GOT3 (cell line): ENCODE measurements at places on chromosomes 2 and 18.

- DNase-seq, result no peak
These were observed 114.4 kb upstream of the DTNA start for GRCh38 chr18:34595690-34596089.

DNA sequence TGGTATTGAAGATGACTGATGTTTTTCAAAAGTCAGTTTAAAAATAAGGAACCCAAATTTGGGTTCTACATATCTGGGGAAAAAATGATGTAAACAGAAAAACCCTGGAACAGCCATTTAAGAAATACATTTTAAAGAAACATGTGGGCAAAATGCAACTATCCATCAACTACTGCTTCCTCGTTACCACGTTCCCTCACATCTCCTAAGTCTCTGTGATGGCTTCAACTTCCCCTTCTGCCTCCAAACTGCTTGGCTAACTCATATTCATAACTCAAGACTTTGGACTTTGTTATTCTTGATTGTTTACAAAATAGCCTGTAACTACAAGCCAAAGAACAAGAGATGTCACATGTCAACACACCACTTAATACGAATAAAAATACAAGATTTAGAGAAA lies 116.3 kb downstream of the DYM start:
- no peak for DNase-seq

DNA sequence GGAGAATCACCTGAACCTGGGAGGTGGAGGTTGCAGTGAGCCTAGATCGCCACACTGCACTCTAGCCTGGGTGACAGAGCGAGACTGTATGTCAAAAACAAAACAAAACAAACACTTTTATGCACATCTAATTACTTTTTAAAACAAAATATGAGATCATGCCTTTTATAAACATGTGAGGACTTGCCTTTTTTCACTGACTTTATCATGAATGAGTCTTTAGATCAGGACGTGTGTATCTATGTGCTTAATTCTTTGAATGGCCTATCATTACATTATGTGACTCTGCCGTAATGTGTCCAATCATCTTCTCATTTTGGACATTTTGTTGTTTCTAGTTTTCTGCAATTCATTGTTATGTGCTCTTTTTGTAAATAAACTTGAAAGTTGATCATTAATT lies 58.7 kb downstream of the FAM117B start:
- DNase-seq, result no peak

DNA sequence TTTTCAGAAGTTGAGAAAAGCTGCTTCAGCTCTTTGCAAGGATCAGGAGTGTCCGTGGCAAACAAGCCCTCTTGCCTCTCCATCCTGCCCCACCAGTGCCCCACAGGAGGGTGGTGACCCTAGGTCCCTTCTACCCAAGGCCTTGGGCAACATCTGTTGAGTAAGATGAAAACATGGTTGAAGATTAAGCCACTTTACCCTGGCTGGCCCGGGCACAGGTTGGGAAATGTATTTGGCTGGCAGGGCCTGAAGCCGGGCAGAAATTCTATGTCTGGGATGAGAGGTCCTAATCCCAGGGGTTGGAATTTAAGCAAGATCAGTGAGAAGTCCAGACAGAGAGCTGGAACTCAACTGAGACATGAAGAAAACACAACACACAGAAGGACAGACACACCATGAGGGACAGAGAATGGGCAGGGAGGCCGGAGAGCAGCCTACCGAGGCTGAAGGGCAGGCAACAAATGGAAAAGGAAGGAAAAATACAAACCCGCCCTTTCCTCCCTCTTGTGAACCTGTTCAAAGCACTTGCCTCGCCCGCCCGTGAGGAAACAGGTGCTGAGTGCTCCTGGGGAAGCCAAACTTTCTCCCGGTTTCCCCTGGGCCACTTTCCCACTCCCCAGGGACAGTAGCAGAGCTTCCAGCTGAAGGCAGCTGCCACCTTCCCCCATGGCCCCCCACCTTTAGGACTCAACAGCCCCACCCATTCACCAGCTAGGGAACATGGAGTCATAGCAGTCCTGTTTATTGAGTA lies 86.1 kb downstream of the TNS1 start:
- DNase-seq, result no peak

GRCh38 chr2:23814963-23815362 lies 112.0 kb downstream of the ATAD2B start:
- DNase-seq, result no peak

- no peak for DNase-seq
These were observed 192.9 kb downstream of the AFF3 start for GRCh38 chr2:99949530-99949929.

- no peak for DNase-seq
These were observed 658.0 kb upstream of the CDH2 start for GRCh38 chr18:28834889-28835288.

- no peak for DNase-seq
These were observed 51.9 kb upstream of the HNMT start for GRCh38 chr2:137912371-137912770.

DNA sequence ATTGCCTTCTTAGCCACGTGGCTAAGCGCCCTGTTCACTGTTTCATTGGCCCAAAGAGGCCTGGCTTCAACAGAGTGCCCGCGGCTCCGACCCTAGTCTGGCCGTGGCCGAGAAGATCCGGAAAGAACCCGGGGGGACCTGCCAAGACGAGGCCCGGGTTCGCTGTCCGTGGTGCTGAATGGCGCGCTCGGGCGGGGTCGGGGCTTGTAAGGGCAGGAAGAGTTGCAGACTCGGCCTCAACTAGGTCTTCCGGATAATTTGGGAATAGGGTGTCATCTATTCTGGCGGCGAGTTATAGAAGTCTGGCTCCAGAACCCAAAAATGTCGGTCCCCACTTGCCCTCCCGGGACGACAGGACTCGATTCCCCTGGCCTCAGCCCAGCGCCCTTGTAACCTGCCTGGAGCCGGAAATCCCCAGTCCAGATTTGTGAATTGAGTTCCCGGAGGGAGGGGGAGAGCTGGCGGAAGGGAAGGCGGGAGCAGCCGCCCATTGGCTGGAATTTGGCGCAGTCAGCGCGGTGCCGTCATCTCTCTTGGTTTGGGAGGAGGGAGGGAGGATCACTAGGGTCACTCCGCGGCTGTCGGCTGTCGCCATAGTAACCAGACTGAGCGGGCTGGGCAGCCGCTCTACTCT lies 3.5 kb downstream of the CDK5R2 start:
- no peak for DNase-seq

- DNase-seq, result no peak
These were observed 77.2 kb downstream of the NEURL3 start for GRCh38 chr2:96427917-96428316.

DNA sequence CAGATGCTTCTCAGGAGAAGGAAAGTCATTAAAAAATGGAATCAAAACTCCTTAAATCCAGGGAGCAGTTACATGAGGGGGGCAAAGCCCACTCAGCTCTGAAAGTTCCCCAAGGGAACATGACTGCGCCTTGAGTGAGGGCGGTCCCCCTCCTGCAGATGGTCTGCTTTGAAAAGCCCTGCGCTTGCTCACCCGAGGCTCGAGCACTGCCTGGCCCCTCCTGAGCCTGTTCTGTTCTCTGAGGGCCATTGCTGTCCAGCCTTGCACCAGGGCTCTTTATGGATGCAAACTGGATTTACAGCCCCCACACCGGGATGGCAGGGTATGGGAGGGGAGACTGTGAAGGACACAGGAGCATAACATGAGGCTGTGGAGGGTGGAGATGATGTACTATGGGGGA lies 37.8 kb upstream of the DNMT3A start:
- no peak for DNase-seq

- DNase-seq, result no peak
These were observed 246.6 kb upstream of the REG3G start for GRCh38 chr2:78778756-78779510.

GRCh38 chr18:59432803-59433597 lies 73.9 kb upstream of the LMAN1 start:
- no peak for DNase-seq

GRCh38 chr2:9663008-9663879 lies 32.4 kb upstream of the YWHAQ start:
- DNase-seq, result no peak

- DNase-seq, result no peak
These were observed 424.0 kb downstream of the ARHGAP15 start for GRCh38 chr2:143553261-143553660.

DNA sequence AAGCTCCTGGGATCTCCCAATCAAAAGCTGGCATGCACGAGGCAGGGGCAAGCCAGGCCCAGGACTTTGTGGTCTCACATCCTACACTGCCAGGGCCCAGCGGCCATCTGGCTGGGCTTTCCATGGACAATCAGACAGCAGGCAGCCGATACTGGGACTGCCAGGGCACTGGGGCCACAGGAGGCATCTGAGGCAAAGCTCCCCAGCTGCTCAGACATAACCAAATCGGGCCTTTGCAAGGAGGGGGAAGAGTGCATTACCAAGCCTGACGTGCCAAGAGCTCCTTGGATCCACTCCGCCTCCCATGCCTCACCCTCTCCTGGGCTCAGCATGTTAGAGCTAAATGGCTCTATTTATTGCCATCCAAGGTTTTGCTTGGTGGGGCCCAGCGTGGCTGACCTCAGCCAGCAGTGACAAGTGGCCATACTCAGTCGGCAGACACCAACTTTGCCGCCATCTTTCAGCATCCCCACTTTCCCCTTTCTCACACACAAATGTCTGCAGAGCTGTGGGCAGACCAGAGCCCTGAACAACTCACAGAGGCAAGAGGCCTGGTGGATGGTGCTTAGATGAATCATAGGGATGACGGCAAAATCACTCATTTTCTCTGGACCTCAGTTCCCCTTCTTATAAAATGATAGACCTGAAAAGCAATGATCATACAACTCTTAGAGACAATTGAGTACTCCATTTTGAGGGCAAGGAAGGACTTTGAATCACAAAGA lies 200.8 kb downstream of the TTC32 start:
- no peak for DNase-seq

GRCh38 chr18:40006634-40007033 lies 1948.4 kb upstream of the PIK3C3 start:
- DNase-seq, result no peak

- no peak for DNase-seq
These were observed 13.8 kb upstream of the ALLC start for GRCh38 chr2:3644246-3644525.

DNA sequence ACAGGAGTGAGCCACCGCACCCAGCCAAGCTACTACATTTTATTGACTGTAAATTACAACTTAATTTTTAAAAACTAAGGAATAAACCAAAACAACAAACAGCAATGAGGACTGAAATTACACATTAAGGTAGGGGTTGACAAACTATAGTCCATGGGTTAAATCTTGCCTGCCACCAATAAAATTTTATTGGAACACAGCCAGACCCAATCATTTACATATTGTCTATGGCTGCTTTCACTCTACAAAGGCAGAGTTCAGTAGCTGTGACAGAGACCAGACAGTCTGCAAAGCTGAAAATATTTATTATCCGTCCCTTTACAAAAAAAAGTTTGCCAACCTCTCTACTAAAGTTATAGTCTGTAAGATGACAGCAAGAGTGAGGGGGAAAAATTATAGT lies 24.3 kb upstream of the UGP2 start:
- no peak for DNase-seq

DNA sequence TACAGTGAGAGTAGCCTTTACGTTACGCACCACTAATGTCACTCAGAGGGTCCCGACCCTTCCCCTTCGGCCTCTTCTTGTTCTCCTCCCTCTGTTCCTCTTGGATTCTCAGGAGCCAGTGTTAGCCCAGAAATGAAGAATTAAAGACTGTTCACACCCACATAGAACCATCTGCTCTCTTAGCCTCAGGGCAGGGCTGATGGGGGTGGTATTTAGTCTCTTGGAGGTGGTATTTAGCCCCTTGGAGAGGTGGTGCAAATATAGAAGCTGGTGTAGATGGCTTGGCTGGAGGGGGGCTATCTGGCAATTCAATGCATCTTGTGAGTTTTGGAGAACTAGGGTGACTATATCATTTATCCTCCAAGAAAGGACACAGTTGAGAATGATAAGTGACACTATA lies 286.5 kb downstream of the PRKCE start:
- no peak for DNase-seq

DNA sequence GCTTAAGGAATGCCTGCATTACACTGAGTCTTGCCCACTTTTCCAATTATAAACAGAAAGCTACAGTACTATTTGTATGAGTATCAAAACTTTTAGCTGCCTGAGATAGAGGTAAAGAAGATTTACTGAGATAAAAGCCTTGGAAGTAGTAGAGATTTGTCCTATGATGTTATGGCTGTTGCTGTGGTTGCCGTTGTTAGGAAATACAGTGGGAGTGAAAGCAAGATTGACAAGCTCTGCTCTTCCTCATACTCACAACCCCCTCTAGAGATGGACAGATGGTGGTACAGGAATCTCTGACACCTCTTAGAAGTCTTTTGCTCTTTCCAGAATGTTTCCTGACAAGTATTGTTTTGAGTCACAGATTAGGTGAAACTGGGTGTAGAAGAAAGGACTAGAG lies 242.5 kb downstream of the RPIA start:
- DNase-seq, result no peak

DNA sequence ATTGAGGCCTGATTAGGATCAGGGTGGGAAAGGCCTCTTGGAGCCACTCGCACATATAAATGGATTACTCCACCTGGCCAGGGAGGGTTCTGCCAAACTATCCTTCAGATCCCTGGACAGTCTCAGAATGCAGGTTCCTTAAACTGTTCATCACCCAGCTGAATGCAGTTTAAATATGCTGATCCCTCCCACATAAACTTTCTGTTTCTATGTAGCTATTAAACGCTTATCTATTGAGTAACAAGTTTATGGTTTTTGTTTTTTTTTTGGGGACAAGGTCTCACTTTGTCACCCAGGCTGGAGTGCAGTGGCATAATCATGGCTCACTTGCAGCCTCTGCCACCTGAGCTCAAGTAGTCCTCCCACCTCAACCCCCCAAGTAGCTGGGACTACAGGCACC lies 1.9 kb downstream of the CAD start:
- no peak for DNase-seq

GRCh38 chr18:42338683-42339082 lies 383.6 kb downstream of the PIK3C3 start:
- no peak for DNase-seq

DNA sequence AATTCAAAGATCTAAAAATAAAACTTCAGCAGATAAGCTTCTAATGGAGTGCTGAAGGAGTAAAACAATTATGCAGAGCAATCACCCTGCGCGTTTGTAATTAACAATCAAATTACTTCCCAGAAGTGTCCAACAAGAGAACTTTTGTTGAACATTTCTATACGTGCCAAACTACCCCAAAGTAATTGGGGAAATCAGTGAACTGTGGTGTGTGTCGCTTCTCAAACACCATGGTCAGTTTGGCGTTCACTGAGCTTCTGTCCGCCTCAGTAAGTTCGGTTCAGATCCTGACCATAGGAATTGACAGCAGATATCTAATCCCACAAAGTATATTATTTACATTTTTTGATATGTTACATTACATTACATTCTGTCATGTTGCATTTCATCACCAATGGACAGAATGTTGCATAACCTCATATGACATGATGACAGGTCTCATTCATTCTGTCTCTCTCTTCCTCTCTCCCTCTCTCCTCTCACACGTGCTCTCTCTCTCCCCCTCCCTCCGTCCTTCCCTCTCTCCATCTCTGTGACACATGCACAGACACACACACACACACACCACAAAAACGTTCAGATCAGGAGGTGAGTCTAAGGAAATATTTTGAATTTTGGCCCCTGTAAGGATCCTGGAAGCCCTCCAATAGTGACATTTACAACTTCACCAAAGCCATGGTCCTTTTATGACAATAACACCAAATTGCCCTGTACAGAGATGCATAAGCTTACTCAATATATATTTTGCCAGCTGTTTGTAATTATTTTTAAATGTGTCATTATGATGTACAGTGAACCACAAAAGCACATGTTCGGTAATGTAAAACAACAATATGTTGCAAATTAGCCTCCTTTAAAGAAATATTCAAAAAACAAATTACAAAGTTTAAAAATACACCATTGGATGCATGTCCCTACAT lies 269.2 kb downstream of the FIGN start:
- no peak for DNase-seq
